ENCODE measurements at places on chromosomes 5 and 9.

DNA sequence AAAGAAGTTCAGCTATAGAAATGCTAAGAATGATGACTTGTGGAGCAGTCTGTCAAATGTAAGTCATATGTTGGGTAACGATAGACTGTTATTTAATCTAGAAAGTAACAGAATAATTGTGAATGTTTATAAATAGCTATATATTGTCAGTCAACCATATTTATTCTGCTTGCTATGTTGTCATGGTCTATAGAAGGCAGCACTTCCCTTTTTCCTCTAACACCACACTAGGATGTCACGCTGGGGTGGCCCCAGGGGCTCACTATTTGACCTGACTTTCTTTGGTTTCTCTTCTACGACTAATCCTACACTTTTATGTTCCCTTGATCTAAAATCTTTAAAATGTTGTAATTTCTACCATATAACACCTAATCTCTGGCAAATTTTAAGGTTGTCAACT is 20.5 kb downstream of the ERAP2 start:
- DNase-seq: no peak

DNA sequence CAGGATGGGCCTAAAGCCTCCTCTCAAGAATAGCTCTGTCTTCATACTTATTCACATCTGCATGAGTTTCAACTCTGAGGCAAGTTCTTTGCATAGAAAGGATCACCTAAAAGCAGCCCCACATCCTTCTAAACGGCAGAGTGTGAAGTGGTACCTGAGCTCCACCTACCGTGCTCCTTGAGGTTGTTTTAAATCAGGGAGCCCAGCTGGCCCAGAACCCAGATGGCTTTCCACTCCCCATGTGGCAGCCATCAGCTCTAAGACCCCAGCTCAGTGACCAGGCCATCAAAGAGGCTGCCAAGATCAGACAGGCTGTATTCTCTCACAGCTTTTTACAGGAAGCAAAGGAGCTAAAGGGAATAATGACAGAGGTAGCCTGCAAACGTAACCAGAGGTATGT is 299.3 kb downstream of the RASEF start:
- DNase-seq: no peak

GRCh38 chr9:125701351-125701750 is 5.7 kb downstream of the MAPKAP1 start:
- no peak for DNase-seq

- DNase-seq: no peak
Measured at GRCh38 chr9:125337236-125337635, 75.6 kb downstream of the GAPVD1 start.

GRCh38 chr5:103232393-103232999 is 26.1 kb upstream of the MACIR start:
- no peak for DNase-seq
